ENCODE measurements at places on chromosomes 4 and X. TPM values are rescaled to one million over a fixed set of nuclear protein-coding genes. Genes with fewer than 3 reads are reported as not detected.

ZMAT1 gene
- 15.7 TPM for total RNA-seq

CXorf65 gene
- 57.6 TPM for total RNA-seq

- no peak for DNase-seq
Observed at GRCh38 chrX:116427978-116428377, 8.4 kb upstream of the SLC6A14 start.

GRCh38 chr4:74217365-74217764 lies 59.4 kb downstream of the MTHFD2L start:
- DNase-seq: no peak

Measured in CD8-positive, alpha-beta T cell (primary cell).